ENCODE measurements at places on chromosomes 7 and 10.

- no peak for DNase-seq
Observed at GRCh38 chr7:100013328-100013676, 2.1 kb upstream of the ZKSCAN1 start.

GRCh38 chr7:44288811-44289340 lies 36.5 kb downstream of the CAMK2B start:
- DNase-seq, result no peak

DNA sequence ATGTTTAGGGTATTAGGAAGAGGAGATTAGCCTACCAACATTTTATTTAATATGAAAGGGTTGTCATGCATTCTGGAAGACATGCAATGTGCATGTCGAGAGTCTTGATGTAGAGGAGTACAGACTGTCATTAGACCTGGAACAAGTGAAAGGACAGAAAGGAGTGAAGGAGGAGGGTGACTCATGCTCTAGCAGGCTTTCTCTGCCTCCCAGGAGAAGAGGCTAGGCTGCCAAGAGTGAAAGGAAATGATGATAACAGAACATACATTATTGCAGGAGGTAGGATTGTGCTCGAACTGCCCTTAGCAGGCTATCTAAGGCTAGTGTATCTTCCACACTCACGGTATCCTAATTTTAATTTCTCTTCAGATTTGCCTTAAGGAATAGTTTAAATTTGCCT lies 228.8 kb downstream of the EXOC4 start:
- no peak for DNase-seq

DNA sequence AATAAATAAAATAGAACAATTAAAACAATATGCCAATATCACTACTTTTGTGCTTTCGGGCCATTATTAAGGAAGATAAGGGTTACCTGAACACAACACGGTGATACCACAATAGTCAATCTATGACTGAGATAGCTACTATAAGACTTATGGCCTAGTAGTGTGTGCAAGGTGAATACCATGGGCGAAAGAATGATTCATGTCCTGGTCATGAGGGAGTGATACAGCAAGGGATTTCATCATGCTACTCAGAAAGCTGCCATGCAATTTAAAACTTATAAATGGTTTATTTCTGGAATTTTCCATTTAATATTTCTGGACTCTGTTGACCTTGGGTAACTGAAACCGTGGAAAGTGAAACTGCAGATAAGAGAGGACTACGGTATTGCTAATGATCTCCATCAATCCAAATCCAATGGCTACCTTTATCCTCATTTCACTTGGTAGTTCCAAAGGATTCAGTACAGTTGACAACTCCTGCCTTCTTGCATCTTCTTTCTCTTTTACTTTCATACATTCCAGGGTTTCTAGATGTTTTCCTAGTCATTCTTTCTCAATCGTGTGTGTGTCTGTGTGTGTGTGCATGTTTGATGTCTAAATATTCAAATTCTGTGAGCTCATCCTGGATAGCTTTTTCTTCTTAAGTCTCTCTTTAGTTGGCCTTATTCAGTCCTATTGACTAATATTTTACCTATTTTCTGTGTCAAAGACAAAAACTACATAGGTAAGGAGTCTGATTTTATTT lies 100.5 kb upstream of the MAGI2 start:
- no peak for DNase-seq

DNA sequence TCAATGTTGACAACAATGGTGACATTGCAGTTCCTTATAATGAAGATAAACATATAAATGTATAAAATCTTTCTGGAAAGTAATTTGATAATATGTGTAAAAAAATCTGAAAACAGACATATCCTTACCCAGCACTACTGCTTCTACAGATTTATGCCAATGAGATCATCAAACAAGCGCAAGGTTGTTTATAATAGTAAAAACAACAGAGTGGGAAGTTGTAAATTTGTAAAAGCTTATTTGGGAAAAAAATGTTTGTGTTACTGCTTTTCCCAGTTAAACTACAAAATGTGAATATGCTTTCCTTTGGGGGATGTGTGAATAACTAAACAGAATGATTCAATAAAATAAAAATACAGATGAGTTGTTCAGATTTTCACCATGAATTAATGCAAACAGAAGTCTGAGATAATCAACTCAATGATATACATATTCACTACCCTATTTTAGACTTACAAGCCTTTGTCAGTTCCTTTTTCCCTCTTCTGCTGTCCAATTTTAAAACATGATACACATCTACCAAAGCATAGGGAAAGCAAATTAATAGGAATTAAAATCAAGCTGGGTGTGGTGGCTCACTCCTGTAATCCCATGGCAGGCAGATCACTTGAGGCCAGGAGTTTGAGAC lies 82.1 kb downstream of the USP6NL start:
- no peak for DNase-seq

DNA sequence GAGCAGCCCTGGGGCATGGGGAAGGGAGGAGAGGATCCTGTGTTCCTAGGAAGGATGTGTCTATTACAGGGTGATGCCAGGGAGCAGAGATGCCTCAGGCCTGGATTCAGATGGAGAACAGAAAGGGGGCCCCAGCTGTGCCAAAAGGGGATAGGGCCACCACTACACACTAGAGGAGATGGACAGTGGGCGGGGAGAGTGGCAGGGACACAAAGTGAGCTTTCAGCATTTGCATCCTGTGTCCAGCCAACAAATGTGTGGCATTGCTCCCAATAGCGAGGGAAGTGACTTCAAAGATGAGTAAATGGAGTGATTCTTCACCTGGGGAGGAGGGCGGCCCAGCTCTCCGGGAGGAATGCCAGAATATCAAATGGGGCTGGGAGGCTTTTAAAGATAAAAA lies 64.9 kb upstream of the WAPL start:
- no peak for DNase-seq

DNA sequence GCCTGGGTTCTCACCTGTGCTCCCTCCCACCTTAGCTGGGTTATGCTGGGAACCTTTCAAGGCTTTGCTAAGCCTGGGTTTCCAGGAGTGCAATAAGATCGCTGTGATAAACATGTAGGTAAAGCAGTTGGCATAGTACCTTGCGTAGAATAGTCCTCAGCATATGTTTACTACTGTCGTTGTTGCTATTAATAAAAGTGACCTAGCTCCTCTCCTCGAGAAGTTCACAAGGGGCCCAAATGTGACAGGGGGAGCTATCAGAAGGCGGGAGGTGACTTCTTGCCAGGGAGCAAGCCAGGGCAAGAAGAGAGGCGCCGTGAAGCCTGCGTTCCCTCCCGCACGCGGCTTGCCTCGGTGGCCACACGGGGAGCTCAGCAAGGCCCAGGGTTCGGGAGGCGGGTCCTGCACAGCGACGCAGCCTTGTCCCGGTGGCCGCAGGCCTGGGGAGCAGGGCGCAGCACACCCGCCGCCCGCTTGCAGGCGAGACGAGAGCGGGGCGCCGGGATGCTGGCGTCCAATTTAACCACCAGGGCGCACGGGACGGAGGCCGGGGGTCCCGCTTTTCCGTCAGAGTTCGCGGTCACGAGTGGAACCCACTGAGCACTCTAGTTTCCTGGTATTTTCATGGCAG lies 106.2 kb downstream of the SNX10 start:
- DNase-seq, result no peak

- DNase-seq, result no peak
Observed at GRCh38 chr7:131890176-131890575, 333.7 kb upstream of the PODXL start.

DNA sequence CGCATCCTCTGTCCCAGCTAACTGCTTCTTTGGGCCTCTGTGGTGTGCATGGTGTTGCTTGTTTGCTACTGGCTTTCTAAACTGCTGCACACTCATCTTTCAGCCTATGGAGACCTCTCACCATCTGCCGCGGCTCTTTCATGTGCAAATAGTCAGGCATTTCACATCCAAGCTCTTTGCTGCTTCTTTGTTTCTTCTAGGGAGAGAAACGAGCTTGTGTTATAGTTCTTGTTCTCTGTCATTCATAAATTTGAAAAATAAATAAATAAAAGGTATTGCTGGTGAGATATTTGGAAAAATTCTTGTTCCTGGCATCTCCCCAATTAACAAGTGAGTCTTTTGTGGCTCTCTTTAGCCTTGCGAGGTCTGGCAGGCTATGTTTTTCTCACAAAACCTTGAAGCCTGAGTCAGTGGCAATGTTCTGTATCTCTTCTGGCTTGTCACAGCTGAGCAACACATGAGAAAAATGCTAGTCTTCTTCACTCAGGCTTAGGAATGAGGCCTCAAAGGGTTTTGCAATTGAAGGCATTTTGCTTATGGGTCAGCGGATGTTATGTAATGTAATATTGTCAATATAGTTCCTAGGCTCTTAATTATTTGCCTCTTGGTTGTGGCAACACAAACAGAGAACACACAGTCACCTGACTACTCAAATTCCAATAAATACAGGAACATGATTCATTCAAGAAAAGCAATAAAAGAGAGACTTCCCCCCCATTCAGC lies 274.0 kb downstream of the FRMD4A start:
- DNase-seq, result no peak

DNA sequence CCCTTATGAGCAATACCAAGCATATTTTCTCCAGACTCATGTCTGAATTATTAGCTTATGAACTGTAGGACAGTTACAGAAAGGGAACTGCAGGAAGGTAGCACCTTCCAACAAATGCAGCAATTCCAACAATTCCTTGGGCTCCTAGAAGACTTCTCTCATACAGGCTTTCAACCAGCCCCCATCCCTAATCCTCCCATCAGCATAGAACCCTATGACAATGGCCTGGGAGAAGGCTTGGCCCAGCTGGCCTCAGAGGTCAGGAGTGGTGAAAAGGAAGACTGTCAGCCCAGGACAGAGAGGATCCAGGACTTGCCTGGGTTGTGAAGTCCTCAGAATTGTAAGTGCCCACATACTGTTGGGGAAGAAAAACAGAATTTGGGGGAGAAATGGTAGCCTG lies 5.9 kb downstream of the VPS41 start:
- DNase-seq, result no peak

DNA sequence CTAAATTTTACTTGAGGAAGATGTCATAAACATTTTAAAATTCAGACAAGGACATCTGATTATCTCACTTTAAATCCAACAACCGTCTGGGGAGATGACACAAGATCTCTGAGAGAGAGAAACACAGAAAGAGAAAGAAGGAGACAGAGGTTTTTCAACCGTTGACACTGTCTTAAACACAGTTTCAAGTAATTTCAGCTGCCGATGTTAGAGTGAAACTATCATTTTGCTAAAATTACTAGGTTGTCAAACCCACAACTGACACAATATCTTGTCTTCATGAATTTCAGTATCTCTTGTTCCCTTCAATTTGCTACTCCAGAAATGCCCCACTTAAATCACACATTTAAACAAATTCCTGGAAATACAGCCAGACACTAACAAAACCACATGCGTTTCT lies 174.8 kb downstream of the RAPGEF5 start:
- no peak for DNase-seq

DNA sequence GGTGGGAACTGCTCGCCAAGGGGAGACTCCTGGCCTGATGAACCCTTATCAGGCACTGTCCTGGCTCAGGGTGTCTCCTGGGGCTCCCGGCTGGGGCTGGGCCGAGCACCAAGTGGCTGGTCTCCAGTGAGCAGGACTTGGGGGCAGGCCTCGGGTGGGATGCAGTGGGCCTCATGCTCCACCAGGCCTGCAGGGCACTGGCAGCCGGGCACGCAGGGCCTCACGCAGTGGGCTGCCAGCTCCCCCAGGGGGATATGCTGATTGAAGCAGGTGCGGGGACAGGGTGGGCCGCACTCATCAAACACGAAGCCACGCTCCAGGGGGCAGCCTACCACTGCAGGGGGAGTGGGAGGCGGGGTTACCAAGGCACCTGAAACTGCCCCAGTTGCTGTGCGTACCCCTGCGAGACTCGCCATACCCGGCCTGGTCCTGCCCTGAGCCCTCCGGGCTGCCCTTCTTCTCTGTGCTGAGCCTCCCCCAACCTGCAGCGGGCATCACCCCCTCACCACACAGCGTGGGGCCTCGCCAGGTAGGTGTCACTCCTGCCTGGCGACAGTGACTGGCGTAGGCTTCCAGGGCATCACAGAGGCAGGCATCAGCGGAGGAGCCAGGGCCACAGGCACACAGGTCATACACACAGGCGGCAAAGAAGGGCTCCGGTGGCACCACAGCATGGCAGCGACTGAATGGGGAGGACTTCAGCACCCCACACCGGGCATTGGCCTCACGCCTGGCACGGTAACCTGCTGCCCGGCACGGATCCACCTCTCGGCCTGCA lies 14.5 kb downstream of the ATP6V1F start:
- no peak for DNase-seq

DNA sequence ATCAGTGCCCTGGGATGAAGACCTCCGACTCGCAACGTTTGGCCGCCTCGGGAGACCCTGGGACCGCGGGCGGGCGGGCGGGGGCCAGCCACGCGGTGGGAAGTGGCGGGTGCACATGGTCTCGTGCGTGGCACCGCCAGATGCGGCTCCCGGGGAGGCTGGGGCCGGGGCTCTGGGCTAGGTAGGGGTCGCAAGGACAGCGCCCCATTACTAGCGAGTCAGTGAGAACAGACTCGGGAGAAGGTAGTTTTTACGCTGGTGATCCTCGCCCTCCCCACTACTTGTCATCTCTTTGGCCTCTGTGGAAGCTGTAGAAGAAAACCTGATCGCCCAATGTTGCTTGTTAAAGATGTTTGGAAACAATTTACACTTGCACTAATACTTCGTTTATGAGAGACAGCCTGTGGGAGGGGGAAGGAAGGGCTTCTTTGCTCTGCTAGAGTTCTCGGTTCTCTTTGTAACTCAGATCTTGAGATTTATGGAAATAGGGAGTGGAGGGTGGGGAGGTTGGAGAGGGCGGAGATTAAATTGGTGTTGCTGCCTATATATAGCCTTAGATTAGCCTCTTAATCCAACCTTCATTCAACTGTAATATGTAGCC lies 591 bp downstream of the BZW2 start:
- no peak for DNase-seq

GRCh38 chr7:13841284-13841683 lies 148.2 kb downstream of the ETV1 start:
- no peak for DNase-seq

DNA sequence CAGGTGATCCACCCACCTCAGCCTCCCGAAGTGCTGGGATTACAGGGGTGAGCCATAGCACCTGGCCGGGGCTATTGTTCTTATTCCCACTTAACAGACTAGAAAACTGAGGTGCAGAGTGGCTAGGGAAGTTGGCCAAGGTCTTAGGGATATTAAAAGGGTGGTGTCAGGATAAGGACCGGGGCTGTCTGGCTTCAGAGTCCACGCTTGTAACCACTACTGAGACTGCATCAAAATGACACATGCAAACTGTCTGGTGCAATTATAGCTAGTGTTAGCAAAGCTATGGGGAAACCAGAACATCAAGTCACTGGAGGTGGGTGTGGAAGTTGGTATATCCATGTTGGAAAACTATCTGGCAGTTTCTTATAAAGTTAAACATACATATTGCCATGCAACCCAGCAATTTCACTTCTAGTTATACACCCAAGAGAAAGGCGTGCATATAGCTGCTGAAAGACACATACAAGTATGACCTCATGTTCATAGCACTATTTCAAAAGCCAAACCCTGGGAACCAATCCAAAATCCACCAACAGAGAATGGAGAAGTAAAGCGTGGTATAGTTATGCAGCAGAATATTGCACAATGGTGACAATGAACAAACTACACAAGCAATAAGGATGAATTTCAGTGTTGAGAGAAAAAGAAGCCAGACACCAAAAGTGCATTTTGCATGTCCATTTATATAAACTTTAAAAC lies 33.9 kb upstream of the EEPD1 start:
- DNase-seq, result no peak

GRCh38 chr10:111367531-111367930 lies 290.7 kb downstream of the ADRA2A start:
- no peak for DNase-seq

GRCh38 chr10:73823391-73823790 lies 12.0 kb upstream of the NDST2 start:
- DNase-seq, result no peak

- DNase-seq, result no peak
Observed at GRCh38 chr7:141209454-141209853, 135.6 kb downstream of the TMEM178B start.
